ENCODE measurements at places on chromosomes 11 and 22.

DNA sequence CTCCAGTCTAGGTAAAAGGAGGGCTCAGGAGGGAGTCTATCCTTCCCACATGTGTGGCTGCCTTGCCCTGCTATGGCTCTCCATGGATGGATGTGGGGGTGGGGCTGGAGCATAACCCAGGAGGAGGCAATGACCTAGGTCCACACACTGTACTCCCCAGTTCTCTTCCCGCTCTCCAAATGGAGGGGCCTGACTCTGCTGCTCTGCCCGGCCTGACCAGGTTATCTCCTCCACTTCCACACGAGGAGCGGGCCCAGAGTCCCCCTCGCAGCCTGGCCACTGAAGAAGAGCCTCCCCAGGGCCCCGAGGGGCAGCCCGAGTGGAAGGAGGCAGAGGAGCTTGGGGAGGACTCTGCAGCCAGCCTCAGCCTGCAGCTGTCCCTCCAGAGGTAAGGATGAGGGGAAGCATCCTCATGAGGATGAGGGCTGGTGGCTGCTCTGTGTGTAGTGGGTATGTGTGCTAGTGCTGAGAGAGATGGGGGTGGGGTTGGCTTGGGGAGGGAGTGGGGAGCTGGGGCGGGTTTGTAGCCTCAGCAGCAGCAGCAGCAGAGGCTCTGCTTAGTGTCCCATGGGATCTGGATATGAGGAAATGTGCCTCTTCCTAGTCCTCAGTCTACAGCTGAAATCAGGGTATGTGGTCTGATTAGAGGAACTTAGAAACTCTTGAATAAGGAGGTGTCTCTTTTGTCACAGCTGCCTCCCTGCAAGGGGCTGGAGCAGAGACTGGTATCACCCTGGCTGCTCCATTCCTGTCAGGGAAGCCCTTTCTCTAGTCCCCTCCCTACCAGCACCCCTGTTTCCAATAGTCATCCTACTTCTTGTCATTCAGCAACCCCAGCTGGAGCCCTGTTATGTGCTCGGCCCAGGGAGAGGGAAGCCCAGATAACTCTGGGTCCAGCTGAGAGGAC is 54.1 kb downstream of the CEP164 start:
- no peak for DNase-seq

GRCh38 chr11:34855021-34855753 is 61.0 kb downstream of the APIP start:
- DNase-seq: no peak

DNA sequence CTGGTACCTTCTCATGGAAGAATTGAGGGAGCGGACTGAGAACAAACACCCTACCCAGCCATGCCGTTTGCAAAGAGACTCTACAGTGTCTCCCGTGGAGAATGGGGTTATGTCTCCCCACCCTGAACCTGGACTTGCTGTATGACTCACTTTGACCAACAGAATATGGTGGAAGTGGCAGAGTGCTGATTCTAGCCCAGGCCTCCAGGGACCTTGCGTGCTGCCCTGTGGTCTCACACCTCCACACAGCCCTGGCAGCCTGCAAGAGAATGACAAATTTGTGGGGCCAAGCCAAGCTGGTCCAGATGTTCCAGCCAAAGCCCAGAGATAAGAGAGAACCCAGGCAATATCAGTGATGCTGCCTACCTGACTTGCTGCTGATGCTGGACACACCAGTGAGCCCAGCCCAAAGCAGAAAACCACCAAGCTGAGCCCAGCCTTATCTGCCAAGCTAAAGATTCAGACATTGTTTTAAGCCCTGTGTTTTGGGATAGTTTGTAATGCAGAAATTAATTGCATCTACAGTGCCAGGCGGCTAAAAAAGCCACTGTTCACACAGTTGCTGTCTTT is 8.1 kb upstream of the LINC01488 start:
- no peak for DNase-seq

DNA sequence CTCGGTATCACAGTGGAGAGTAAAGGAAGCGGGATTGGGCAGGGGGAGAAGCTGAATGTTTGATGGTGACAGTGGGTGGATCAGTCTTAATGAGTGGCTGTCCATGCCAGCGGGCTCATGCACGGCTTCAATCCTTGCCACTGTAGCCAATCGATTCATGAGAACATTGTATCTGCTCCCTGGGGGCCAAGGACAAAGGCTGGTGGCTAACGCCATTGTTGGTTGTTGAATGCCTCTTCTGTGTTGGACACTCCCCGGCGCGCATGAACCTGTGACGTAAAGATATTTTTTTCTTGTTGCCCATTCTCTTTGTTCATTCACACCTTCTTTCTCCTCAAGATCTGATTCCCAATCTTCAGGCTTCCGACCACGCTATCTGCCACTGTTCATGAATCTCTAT is 20.9 kb upstream of the ATXN10 start:
- DNase-seq: no peak

GRCh38 chr22:36659762-36660509 is 43.6 kb downstream of the CACNG2 start:
- no peak for DNase-seq

DNA sequence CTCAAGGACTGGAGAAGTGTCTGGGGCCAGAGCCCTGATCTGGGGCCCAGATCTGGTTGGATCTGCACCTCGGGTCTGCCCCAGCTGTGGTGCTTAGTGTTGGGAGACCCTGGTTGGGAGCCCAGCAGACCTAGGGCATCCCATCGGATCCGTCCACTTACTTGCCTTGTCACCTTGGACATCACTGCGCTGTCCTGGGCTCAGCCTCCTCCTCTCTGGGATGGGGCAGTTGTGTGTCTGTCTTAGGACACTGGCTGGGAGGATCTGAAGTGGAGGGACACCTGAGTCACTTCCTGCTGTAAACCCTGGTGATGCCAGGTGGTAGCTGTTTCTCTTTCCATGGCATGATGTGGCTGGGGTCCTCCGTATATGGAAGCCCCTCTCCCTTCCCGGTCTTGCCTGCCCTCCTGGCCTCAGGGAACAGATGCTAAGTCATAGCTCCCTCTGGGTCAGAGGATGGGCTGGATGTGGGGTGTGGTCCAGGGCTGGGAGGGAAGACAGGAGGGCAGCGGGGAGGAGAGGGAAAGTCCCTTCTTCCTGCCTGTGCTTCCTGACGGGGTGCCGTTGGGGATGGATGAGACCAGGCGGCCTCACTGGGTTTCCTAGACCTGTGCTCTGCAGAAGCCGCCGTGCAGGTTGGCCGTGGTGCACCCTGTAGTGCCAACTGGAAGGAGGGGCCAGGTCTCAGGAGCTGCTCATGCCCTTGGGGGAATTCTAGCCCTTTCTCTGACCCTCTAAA is 12.1 kb upstream of the OMP start:
- no peak for DNase-seq

- no peak for DNase-seq
Observed at GRCh38 chr11:96149743-96150555, 193.0 kb downstream of the MAML2 start.

DNA sequence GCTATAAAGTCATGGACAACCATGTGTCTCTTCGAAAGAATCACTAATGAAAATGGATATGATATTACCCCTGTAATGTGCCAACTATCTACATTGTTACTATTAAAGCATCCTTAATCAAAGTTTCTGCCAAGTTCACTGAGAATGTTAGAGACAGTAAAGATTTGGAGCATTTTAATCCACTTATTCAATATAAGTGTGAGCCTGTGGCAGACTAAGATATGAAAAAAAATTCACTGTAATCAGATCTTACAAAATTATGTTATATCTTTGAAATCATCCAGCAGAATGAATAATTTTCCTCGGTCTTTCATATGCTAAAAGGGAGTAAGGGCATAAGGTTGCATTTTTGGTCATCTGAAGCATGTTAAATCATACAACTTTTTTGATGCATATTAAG is 49.9 kb downstream of the MAML2 start:
- no peak for DNase-seq

- DNase-seq: no peak
Observed at GRCh38 chr11:135033540-135033939, 621.5 kb upstream of the B3GAT1 start.

DNA sequence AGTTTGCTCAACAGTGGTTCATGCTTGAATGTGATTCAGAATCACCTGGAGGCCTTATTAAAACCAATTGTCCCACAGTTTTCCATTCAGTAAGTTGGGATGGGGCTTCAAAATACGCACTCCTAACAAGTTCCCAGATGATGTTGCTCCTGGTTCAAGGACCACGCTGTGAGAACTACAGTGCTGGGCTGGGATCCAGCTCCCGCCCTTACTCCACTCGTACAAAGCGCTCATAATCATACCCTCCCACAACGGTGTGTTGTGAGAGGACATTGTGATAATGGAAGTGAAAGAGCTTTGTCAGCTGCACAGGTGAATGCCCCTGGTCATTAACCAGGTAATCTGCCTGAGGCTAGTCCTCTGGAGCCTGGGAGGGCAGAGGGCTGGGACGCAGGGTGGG is 1.3 kb upstream of the CD82 start:
- no peak for DNase-seq

- no peak for DNase-seq
Observed at GRCh38 chr11:121749691-121750090, 296.9 kb upstream of the SORL1-AS1 start.

DNA sequence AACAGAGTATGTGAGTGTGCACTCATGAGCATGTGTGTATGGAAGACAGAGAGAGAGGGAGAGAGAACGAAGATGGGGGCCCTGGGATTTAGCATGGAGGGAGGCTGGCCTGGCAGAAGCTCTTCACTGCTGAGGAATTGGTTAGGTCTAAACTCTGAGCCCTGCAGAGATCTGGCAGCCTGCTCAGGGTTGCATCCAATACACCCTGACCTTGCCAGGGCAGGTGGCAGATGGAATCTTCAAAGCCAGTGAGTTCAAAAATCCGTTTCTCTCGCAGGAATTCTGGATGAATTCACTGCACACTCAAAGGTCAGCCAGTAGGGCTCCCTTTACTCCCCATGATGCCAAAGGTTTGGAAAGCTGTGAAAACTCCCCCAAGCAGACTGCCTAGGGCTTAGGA is 61.4 kb upstream of the OLFML1 start:
- DNase-seq: no peak

DNA sequence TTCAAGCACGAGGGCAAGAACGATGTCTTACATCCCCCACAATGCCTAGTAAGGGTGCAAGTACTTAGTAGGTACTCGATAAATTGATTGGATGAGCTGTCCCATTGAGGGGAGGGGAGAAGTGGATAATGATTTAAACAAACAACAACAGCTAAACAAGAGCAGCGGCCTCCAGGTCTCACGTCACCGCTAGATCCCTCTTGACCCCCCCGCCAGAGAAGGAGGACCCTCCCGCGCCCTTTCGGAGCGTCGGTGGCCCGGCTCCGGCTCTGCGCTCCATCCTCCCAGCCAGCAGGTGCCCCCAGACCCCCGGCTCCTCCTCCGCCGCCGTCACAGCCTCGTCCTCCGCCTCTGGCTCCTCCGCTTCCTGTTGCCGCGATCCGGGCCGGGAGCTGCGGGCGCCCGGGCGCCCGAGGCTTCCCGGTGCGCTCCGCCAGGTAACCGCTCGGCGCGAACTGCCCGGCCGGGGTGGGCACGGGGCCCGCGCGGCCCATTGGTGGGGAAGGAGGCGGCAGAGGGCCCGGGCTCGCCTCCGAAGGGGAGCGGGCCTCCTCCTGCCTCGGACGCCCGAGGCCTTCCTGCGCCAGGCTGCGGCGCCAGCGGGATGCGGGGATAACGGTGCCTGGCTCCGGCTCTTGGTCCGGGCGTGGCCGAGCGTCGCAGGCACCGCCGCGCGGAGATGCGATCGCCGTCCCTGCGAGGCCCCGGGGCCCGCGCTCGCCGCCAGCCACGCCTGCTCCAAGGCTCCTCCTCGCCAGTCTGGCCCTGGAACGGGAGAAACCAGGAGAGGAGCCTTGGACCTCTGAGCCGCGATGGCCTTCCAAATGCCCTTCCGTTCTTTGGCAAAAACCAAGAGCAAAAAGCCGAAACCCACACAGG is at the start of gene TLCD5:
TSS of gene TLCD5 (plus strand) at position 368 of the 879 bp plus-strand sequence. CDS start 2,143 bp downstream, outside the sequence.
- DNase-seq: peak; percentile 36

GRCh38 chr11:41779401-41779960 is 320.0 kb upstream of the LRRC4C start:
- DNase-seq: no peak

GRCh38 chr11:13249177-13249576 is 28.4 kb upstream of the BMAL1 start:
- no peak for DNase-seq

DNA sequence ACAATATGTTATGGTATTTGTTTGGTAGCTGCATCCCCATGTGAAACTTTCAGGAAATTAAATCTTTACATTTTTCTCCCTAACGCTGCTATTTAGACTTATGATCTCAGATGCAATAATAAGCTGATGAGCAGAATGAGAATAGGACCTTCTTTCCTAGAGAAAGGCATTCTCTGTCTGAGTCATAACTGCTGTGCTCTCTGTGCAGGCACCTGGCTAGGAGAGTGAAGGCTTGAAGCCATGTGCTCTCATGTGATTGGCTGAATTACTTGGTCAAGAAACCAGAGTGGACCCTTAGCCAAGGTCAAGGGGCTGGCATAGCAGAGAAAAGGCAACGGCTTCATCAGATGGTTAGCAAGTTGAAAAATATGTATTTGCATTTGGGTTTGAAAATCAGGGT is 185.0 kb downstream of the ADAMTS15 start:
- no peak for DNase-seq

- peak; percentile 91 for DNase-seq
Observed at GRCh38 chr11:5689551-5689983, at the start of gene TRIM22. Gene TRIM22, plus strand, starts transcription at chr11:5689790. Its CDS starts 6,443 bp downstream, at chr11:5696233.

- no peak for DNase-seq
Observed at GRCh38 chr11:20022363-20023081, 137.8 kb downstream of the DBX1 start.

GRCh38 chr11:69094915-69095290 is 46.2 kb downstream of the TPCN2 start:
- DNase-seq: no peak

- no peak for DNase-seq
Observed at GRCh38 chr11:79594834-79595233, 154.0 kb upstream of the TENM4 start.

GRCh38 chr11:64165481-64165841 is 452 bp downstream of the MACROD1 start:
- DNase-seq: no peak
